ENCODE measurements at places on chromosomes 3 and 15. TPM values are rescaled to one million over a fixed set of nuclear protein-coding genes. Genes with fewer than 3 reads are reported as not detected.

- DNase-seq: no peak
These were observed 198.2 kb downstream of the NECTIN3 start for GRCh38 chr3:111269777-111270176.

GRCh38 chr3:134084242-134084950, 54.7 kb upstream of the SLCO2A1 start:
- DNase-seq: no peak

- DNase-seq: no peak
These were observed 1.1 kb upstream of the TNFAIP8L3 start for GRCh38 chr15:51095681-51096331.

The ROPN1B gene
- total RNA-seq: not detected

The LTK gene
- total RNA-seq: 2.2 TPM

The DNAH1 gene
- 25.8 TPM for total RNA-seq

- DNase-seq: no peak
These were observed 139.7 kb upstream of the CFAP20DC start for GRCh38 chr3:59189526-59189925.

The ADPGK gene
- total RNA-seq: 77.7 TPM

GRCh38 chr3:22358334-22358733, 607.3 kb upstream of the ZNF385D start:
- DNase-seq: no peak

DNA sequence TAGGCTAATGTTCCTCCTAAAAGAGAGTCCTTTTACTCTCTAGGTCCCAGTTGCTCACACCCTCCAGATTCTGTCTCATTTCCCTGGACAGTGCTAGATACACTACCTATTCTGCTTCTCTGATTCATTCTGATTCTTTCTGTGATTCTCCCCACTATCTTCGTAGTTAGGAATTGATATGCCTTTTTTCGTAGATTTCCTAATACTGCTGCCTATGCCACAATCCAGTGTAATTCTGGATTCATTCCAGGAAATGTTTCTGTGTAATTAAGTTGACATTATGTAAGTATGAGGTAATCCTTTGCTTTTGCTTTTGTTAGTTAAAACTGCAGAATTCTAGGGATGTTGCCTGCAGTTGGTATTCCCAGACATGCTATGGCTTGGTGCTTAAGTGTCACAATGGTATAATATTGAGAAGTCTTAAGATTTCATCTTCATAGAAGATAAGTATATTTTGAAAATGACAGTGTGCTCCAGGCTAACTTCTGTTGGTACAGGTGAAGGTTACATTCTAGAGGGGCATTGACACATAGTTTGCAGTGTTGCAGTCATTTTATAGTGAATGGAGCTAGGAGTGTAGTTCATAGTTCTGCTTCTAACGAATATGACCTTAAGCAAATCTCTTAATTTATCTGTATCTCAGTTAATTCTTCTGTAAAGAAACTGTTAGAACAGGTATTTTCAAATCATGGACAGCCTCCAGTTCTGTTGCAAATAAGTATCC, 54.3 kb downstream of the RIOX2 start:
- DNase-seq: no peak

DNA sequence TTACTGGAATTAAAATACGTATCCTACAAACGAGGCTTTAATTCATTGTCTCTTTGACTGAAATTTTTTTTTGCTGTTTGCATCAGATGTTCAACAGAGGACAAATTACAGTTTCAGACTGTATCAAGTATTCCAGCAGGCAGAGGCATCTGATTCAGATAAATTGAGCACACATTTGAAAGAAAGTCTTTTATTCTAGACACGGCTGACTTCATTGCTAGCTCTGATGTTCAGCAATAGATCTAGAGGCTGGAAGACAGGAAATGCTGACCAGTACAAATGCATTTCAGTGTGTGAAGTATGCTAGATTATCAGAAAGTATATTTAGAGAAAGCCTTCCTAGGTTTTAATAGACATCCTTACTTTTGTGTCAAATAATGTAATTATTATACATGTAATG, 472.2 kb downstream of the NLGN1 start:
- DNase-seq: no peak

- no peak for DNase-seq
These were observed 4.1 kb downstream of the UBE2E1 start for GRCh38 chr3:23809840-23810342.
